ENCODE measurements at places on chromosomes 4 and X.
A peak's percentile ranks its signal among the peaks of the same experiment; 100 is the strongest.

DNA sequence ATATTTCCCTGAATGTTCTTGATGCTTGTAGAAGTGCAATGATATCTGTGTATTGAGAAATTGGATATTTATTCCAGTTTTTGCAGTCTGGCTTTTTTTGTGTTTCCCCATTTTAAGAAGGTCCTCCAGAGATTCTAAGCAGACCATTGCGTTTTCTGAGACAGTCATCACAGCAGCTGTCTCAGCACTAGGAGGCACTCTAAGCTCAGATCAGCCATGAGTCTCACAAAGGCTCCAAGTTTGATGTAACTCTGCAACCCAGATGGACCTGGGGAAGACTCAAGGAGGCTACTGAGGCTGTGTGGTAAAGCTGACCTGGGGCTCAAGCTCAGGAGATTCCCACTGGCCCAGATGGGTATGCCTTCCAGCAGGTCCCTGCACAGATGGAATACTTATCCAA lies 89.3 kb upstream of the CYLC1 start:
- peak; percentile 3 for DNase-seq

DNA sequence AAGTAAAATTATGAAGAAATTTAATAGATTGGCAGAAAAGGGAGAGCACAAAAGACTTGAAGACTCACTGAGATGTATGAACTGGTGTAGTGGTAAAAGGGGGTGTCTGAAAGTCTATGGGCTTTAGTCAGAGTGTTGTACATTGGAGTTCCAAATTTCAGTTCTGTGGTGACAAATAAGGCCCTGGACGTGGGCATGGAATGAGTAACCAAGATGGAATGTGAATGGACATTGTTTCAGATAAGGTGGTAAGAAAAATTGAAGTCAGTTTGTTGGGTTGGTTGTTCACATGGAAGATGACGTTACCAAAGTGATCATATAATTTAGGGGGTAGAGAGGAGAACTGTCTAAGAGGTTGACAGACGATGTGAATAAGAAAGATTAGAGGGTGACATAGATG lies 13.9 kb downstream of the CYSLTR1 start:
- DNase-seq = no peak

DNA sequence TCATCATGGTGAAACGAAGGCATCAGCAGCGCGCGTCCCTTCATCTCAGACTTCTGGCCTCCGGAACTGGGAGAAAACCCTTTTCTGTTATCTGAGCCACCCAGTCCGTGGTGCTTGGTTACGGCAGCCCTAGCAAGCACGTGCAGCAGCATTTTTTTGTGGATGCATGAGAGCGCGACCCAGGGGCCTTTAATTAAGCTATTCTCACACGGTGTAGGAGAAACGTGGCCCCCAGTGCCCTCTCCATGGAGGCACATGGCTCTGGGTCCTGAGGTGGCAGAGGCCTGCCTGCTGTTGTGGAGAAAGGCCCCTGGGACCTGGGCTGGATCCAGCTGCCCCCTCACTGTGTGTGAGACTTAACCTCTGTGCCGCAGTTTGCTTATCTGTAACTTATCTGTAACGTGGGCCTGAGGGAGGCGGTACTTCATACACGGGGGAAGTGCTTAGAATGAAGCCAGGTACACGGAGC lies 9.5 kb downstream of the CLCN4 start:
- no peak for DNase-seq

DNA sequence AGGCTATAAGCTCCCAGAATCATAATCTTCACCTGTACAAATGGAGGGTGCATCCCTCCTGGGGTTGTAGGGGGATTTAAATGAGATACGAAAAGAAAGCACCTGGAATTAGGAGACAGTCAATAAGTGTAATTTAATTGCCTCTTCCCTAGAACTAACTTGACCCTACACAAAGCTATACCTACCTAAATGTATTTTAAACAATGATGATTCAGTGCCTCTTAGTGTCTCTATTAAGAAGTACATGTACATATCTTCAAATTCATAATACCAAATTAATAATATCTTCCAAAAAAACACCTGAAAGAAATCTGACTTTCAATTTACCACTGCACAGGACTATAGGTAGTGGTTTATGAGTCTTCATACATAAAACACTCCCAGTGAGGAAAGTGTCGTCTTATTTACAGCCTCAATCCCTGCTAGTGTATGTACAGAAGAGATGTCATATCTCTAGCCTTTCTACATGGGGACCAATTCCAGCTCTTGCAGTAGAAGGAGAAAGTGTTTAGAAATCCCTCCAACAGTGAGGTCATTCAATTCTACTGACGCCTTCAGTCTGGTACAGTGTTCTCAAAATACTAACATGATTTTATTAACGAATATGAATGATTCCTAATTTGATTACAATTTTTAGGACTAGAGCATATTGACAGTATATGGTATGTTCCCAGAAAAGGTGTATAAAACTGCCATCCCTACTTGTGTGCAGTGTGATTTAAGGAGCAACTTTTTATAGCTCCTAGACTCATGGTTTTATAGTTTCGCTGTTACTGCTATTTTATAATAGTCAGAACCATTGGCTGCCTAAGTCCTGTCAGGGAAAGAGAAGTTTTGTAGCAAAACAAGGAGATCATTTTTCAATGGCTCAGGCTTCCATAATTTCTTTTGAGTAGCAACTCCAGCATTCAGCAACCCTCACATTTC lies 282.7 kb downstream of the UNC5C start:
- no peak for DNase-seq

- peak; percentile 44 for DNase-seq
Measured at GRCh38 chrX:55919367-55920221, 202.0 kb downstream of the RRAGB start.

- DNase-seq = no peak
Measured at GRCh38 chr4:70741867-70742658, 20.3 kb downstream of the RUFY3 start.

GRCh38 chr4:165784672-165785071 lies 88.4 kb upstream of the TLL1 start:
- DNase-seq = no peak

- DNase-seq = peak; percentile 100
Measured at GRCh38 chr4:86593688-86594558, at the start of gene PTPN13. TSS of gene PTPN13 (plus strand) at chr4:86594315. CDS start at chr4:86635257, 40,942 bp downstream.

DNA sequence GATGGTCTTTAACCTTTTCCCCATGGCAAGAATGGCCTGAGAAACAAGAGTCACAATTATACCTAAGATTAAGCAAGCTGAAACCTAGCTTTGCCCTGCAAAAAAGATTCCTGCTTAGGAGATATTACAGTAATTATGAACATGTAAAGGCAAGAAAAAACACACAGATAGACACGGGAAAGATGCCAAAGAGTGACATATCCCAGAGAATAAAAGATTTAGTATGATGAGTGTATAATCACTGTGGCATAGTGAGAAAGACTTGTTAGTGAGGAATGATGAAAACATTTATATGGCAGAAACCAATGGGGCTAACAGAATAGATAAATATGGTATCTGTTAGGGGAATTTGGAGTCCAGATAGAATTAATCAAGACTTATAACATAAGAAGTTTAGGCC lies 29.6 kb upstream of the TASL start:
- no peak for DNase-seq

GRCh38 chr4:111633663-111634266 lies 511.5 kb upstream of the FAM241A start:
- no peak for DNase-seq

All from ELF-1 (cell line).